Placental epithelial cell (primary cell): ENCODE measurements at places on chromosomes 11 and 22. TPM values are rescaled to one million over a fixed set of nuclear protein-coding genes. Genes with fewer than 3 reads are reported as not detected.

The HEPN1 gene
- 0.22 TPM in 1 of 2 replicates, not detected in the other for total RNA-seq

The IL17REL gene
- not detected in 2 replicates for total RNA-seq

The TSPAN18 gene
- under 0.01 TPM in 1 of 2 replicates, not detected in the other for total RNA-seq

The ARRB1 gene
- total RNA-seq, result 24.3 and 28.3 TPM in 2 replicates

The KRTAP5-7 gene
- under 0.01 TPM in 1 of 2 replicates, not detected in the other for total RNA-seq

The NPAT gene
- total RNA-seq, result 13.8 and 14.5 TPM in 2 replicates

The ASCL2 gene
- total RNA-seq, result 0.87 and 6.7 TPM in 2 replicates

The RIMBP3B gene
- total RNA-seq, result 0.65 and 0.79 TPM in 2 replicates

The CBLIF gene
- not detected in 2 replicates for total RNA-seq

The DCUN1D5 gene
- total RNA-seq, result 37.3 and 75.9 TPM in 2 replicates
